ENCODE measurements at places on chromosomes 1 and 21.

DNA sequence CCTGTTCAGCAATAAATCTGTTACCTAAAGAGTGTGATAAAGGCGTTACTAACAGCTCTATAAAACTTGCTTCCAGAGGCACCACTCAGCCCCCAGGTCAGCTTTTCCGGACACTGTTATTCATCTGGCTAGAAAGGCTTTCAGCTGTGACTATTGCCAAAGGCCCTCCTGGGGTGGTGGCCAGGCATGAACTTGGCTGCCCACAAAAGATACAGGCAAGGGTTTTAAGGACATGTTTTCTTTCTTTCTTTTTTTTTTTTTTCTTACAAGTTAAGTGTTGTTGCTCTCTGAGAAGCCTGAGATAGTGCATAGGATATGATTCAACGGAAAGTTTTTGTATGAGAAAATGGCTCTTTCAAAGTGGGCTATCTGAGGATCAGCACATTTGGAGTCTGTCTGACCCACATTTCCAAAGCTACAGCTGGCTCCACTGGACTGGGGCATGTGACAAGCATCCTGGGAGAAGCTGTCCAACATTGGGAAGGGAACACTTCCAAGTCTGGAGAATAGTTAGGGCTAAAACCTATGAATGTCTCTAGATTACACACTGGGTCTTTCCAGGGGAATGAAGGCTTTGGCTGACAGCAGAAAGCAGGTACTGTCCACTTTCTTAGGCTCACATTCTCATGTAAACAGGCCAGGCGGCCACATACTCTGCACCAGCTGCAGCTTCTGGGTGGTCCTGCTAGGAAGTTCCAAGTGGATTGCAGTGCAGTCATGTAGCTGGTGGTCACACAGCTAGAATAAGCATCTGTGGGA lies 639.7 kb downstream of the LMO4 start:
- DNase-seq: no peak

- no peak for DNase-seq
Measured at GRCh38 chr21:17929510-17929909, 110.4 kb upstream of the C21orf91 start.

DNA sequence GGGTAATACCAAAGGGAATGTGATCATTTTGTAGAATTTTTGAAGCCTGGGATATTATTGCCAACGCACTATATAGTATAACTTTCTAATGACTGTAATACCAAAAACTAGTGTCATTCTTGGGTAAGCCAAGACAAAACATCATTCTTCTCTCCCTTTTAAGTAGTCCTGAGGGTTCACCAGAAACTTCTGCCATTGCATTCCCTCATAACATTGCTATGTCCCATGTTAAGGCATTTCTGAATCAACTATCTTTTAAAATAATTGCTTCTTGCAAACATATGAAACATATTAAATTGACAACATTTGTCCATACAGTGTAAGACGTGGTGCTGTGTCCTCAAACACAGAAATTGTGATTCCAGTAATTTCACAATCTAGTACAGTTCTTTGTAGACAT lies 29.9 kb upstream of the C1orf21 start:
- no peak for DNase-seq

DNA sequence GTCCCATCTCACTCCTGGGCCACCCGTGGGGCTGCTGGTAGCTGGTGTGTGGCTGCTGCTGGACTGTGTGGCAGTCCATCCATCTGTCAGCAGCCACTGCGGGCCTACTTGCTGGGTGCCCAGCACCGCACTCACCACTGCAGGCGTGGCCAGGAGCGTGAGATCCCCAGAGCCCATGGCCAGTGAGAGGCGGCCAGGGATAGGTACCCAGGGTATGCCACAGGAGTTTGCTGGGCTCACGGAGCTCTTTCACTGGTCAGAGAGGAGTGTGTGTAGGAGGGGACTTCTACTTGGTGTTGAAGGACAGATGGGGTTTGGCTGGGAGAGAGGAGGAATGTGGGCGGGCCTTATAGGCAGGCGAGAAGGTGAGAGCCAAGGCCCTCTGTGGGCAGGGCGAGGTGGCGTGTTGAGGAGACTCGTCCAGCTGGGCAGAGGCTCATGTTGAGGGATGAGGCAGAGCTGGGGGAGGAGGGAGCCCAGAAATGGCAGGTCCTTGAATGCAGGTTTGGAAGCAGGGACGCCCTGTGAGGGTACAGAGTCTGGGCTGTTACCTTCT lies 15.0 kb downstream of the QSOX1 start:
- no peak for DNase-seq

DNA sequence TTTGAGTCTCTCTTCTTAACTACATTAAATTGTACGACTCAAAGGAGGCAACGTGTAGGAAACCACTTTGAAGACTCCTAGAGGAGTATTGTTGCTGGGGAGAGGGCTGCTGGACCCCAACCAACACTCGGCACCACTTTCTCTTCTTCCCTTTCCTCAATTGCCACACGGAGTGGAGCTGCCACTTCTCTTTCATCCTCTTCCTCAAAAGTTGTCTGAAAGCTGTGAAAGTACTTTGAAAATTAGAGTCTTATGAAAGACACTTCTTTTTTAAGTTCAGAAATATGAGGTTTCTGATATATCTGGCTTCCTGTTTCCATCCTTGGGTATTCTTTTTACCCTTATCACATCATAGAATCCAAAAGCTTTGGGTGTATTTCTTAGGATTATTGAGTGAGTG lies 59.5 kb downstream of the MRPS6 start:
- no peak for DNase-seq

GRCh38 chr21:14824126-14824525 lies 240.7 kb downstream of the NRIP1 start:
- no peak for DNase-seq

DNA sequence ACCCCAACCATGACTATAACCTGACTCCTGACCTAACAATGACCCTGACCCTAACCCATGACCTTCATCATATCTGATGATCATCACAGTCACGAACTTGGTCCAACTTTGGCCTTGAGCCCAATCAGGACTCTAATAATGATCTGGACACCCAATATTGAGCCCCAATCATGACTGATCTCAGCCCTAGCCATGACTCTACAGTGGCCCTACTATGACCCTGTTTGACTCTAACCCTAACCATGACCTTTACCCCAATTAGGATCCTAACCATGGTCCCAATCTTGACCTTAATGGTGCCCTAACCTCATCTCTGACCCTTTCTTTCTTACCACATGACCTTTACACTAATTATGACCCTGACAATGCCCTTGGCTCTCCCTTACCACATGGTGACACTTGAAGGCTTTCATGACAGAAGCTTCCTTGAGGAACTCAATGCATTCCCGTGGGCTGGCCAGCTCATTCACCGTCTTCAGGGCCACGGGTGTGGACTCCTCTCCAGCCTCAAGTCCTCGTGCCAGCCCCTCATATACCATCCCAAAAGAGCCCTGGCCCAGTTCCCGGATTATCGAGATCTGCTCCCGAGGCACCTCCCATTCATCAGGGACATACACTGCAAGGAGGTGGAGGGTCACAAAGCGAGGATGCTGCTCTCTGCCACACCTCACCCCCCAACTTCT lies 16.2 kb downstream of the INSRR start:
- DNase-seq: no peak

DNA sequence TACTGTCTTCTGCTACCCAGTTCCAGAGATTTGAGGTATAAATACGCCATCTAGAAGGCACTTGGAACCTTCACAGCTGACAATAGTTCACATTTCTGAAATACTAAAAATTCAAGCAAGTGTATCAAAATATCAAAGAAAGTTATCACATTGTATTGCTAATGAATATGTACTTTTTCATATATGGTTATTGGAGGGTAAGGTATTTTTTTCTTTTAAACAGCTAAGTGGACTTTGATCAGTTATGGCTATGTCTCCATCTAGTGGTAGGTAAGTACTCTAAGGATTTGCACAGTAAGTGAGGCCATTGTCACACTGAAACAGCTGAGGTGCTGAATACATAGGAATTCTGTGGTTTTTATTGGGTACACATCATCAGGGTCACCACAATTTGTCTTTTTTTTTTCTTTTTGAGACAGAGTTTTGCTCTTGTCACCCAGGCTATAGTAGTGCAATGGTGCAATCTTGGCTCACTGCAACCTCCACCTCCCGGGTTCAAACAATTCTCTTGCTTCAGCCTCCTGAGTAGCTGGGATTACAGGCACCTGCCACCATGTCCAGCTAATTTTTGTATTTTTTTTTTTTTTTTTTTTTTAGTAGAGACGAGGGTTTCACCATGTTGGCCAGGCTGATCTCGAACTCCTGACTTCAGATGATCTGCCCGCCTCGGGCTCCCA lies 49.1 kb upstream of the CR2 start:
- peak; percentile 65 for DNase-seq

- no peak for DNase-seq
Measured at GRCh38 chr1:72063364-72064044, 218.8 kb downstream of the NEGR1 start.

Data from activated CD4-positive, alpha-beta T cell treated with anti-CD3 and anti-CD28 coated beads, Interleukin-2, amount 50 U/mL, for 16 hours (primary cell).